ENCODE measurements at places on chromosomes 11 and 22. TPM values are rescaled to one million over a fixed set of nuclear protein-coding genes. Genes with fewer than 3 reads are reported as not detected.
A peak's percentile ranks its signal among the peaks of the same experiment; 100 is the strongest.

The SMIM35 gene
- not detected for total RNA-seq

DNA sequence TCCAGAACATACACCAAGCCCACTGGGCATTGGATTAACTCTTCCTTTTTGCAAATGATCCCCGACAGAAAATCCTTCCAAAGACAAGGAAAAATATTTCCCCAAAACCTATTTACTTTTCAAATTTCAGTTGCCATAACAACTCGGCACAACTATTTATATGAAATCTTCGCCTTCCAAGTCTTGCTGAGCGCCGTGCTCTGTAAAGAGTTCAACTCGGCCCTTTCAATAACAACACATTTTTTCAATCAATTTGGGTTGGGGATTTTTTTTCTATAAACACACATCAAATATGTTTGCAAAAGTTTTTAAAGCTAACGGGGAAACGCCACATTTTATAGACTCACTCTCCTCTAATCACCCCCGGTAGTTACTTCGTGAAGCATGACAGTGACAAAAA is 333.8 kb downstream of the MN1 start:
- H3K36me3 ChIP-seq = no peaks in the 10 kb centered on the region
- no peak overlapping the region for H3K27ac ChIP-seq
- H3K4me1 ChIP-seq = no peaks in the 10 kb centered on the region
- no peak for DNase-seq

DNA sequence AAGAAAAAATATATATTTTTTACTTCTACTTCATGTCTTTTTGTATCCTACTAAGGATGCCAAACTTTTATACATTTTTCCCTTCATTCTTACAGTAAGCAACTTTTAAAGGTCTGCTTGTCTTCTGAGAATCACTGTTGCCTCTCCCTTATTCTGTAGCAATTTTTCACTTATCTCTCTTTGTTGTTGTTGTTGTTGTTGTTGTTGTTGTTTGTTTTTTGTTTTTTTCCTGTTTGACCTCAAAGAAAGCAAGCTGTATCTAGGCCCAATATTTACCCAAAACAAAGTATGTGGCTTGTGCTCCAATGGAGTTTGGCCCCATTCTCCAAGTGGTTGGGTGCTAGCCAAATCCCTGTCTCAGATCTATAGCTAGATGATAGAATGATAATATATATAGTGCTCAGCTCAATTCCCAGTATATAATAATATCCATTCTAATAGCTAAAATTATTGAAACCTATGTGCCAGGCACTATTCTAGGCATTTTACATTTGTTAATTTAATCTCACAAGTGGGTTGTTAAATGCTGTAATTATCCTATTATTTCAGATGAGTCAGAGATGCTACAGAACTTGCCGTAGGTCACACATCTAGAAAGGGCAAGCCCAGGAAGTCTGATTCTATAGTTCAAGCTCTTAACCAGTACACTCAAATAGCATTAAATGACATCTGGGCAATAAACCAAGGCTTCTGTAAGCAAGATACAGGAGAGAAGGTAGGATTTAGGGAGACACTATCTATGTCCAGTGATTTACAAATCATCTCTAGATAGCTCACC is 205.1 kb upstream of the PITPNB start:
- no peaks in the 10 kb centered on the region for H3K36me3 ChIP-seq
- no peak for DNase-seq
- no peaks in the 10 kb centered on the region for H3K4me1 ChIP-seq
- H3K27ac ChIP-seq = no peak overlapping the region

DNA sequence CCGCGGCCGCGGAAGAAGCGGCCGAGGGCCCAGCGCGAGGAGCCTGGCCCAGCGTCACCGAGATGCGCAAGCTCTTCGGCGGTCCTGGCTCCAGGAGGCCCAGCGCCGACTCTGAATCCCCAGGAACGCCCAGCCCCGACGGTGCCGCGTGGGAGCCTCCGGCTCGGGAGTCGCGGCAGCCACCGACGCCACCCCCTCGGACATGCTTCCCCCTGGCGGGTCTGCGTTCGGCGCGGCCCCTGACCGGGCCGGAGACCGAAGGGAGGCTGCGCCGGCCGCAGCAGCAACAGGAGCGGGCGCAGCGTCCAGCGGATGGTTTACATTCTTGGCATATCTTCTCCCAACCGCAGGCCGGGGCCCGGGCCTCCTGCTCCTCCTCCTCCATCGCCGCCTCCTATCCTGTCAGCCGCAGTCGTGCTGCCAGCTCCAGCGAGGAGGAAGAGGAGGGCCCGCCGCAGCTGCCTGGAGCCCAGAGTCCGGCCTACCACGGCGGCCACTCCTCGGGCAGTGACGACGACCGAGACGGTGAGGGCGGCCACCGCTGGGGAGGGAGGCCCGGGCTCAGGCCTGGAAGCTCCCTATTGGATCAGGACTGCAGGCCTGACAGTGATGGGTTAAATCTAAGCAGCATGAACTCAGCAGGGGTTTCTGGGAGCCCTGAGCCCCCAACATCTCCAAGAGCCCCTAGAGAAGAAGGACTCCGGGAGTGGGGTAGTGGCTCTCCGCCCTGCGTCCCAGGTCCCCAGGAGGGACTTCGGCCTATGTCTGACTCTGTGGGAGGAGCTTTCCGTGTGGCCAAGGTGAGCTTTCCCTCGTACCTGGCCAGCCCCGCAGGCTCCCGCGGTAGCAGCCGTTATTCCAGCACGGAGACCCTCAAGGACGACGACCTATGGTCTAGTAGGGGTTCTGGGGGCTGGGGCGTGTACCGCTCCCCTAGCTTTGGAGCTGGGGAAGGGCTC is 1.2 kb downstream of the ARHGEF17 start:
- peaks cover 11% of the 10 kb centered on the region for H3K4me1 ChIP-seq
- H3K27me3 ChIP-seq = no peaks in the 10 kb centered on the region
- no peaks in the 10 kb centered on the region for H3K36me3 ChIP-seq
- peak overlapping the region; percentile 76 for H3K4me3 ChIP-seq
- H3K27ac ChIP-seq = peak overlapping the region; percentile 69

- H3K27me3 ChIP-seq = no peaks in the 10 kb centered on the region
- no peaks in the 10 kb centered on the region for H3K4me1 ChIP-seq
- no peak overlapping the region for H3K4me3 ChIP-seq
- no peak overlapping the region for H3K27ac ChIP-seq
These were observed 203.2 kb downstream of the CASP12 start for GRCh38 chr11:104695065-104695463.

GRCh38 chr11:71302911-71303310 is 50.5 kb upstream of the SHANK2 start:
- H3K4me3 ChIP-seq = no peak overlapping the region
- 0 out of 2 replicates have a peak, but pooled peaks cover 5% of the 10 kb centered on the region for H3K27me3 ChIP-seq
- no peaks in the 10 kb centered on the region for H3K4me1 ChIP-seq
- no peaks in the 10 kb centered on the region for H3K36me3 ChIP-seq
- no peak for DNase-seq

GRCh38 chr11:225734-226453 is 10.2 kb downstream of the SIRT3 start:
- no peaks in the 10 kb centered on the region for H3K36me3 ChIP-seq
- no peaks in the 10 kb centered on the region for H3K4me1 ChIP-seq
- H3K27me3 ChIP-seq = no peaks in the 10 kb centered on the region
- DNase-seq = peak; percentile 53
- H3K27ac ChIP-seq = peak overlapping the region; percentile 7
- H3K4me3 ChIP-seq = peak overlapping the region; percentile 37

DNA sequence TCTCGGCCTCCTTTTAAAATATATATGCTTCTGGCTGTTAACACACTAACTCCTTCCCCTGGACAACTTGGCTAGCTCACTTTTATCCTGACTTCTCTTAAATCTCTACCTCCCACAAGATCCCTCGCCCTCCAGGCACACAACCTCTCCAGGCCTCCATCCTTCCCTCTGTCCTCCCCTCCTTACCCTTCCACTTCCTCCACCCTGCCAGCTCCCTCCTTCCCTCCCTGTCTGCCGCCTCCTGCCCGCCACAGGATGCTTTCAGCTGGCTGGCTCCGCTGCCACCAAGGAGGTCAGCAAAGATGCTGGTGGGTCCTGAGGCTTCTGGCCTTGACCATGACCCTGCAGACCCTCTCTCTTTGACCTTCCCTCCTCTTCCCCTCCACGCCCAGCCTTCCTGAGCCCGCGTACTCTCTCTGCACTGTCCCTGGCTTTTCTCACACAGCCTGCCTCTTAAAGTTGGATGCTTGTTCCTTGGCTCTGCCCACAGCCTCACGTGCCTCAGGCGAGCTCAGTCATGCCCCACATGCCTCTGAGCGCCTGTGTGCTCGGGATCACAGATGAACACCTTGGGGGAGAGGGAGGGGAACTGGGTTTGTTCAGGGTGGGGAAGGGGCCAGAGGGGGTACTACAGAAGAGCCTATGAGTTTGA is 6.7 kb downstream of the NFAM1 start:
- peaks cover 10% of the 10 kb centered on the region for H3K4me1 ChIP-seq
- no peaks in the 10 kb centered on the region for H3K36me3 ChIP-seq
- no peaks in the 10 kb centered on the region for H3K27me3 ChIP-seq
- no peak for DNase-seq
- no peak overlapping the region for H3K27ac ChIP-seq

DNA sequence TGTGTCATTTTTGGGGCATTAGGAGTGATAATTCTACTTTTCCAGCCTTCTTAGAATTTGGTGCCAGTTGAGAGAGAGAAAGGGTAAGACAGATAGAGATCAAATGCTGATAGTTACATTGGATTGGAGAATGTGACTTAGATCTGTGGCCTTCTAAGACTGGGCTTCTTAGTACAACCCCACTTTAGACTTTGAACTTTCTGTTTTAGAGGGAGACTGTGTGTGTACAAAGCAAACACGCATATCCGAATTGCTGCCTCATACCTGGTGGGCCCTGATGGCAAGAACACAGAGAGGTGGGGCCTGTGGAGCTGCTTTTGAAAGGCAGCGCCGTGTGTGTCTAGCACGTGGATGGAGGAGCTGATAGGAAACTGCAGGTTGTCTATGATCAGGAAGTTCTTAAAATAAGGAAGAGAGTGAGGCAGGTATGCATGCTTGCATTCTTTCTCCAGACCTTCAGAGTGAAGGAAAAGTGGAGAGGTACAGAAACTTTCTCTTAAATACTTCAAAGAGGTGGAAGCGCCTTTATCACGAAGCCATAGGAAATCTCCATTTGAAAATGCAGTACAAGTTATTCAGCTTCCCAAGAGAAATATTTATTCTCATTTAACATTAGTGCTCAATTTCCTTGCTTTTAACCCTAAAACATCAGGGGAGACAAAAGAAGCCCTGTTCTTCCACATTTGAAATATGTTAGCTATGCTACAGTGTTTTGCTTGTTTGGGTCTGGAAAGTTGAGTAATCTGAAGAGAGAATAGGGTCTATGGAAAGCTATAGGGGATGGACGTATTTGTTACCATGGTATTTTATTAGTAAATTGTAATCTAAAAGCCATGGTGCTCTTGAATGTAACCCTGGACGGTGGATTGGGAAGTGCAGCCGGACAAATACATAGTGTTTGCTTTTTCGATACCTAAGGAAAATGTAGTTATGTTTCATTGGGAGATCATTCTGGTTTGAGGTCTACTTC is 13.7 kb downstream of the PDHX start:
- no peaks in the 10 kb centered on the region for H3K36me3 ChIP-seq
- no peak for DNase-seq
- H3K4me3 ChIP-seq = no peak overlapping the region
- H3K27ac ChIP-seq = no peak overlapping the region
- H3K4me1 ChIP-seq = 0 out of 2 replicates have a peak, but pooled peaks cover 2% of the 10 kb centered on the region

DNA sequence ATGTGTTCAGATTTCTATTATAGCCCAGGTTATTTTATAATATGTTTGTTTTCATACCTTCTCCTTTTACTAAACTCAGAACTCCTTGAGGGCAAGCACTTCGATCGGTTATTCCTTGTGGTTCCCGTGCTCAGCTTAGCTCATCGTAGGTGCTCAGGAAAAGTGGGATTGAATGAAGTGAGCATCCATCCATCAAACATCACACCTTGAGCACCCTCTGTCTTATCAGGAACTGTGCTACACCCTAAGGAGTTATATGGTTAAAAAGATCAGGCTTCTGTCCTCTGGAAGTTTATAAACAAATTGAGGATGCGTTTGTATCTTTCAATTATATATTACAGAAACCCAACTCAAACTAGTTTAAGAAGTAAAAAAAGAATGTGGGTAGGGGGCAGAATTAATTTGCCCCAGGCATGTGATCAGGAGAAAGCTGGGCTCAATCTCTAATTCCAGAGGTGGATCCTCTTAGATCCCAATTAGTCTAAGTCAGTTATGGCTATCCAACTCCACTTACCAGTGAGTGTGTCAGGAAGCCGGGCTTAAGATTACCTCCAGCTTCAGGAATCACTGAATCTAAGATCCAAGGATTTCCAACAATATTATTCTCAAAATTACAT is 59.9 kb upstream of the RRAS2 start:
- H3K36me3 ChIP-seq = no peaks in the 10 kb centered on the region
- H3K4me3 ChIP-seq = no peak overlapping the region
- H3K4me1 ChIP-seq = peaks cover 10% of the 10 kb centered on the region
- no peaks in the 10 kb centered on the region for H3K27me3 ChIP-seq
- H3K27ac ChIP-seq = no peak overlapping the region
- DNase-seq = no peak

- no peaks in the 10 kb centered on the region for H3K27me3 ChIP-seq
- H3K4me1 ChIP-seq = no peaks in the 10 kb centered on the region
- H3K36me3 ChIP-seq = no peaks in the 10 kb centered on the region
These were observed 7.5 kb upstream of the OR8G1 start for GRCh38 chr11:124233376-124233775.

Measured in GM12878 (cell line).